Subcutaneous preadipocyte (primary cell): ENCODE measurements at places on chromosomes 7 and 10. TPM values are rescaled to one million over a fixed set of nuclear protein-coding genes. Genes with fewer than 3 reads are reported as not detected.

The IGFBP3 gene
- 34.9 and 65.5 TPM in 2 replicates for total RNA-seq

The HMX3 gene
- total RNA-seq: not detected in 2 replicates

The SEMA3A gene
- total RNA-seq: 5.1 and 43.0 TPM in 2 replicates

The PNLIP gene
- not detected in 2 replicates for total RNA-seq

The SLC29A4 gene
- total RNA-seq: 0.59 and 0.73 TPM in 2 replicates

The COL13A1 gene
- 1.1 and 4.3 TPM in 2 replicates for total RNA-seq

The ACBD7 gene
- 0.37 and 0.78 TPM in 2 replicates for total RNA-seq

The TUBB8 gene
- total RNA-seq: not detected in 2 replicates

The WASHC2C gene
- 32.7 and 39.3 TPM in 2 replicates for total RNA-seq

The ASAH2 gene
- total RNA-seq: 0.37 and 0.39 TPM in 2 replicates

The DRGX gene
- not detected in 2 replicates for total RNA-seq

The ASB10 gene
- total RNA-seq: not detected in 2 replicates

The TRIL gene
- total RNA-seq: 0.20 and 0.73 TPM in 2 replicates

The TCF7L2 gene
- 5.5 and 10.8 TPM in 2 replicates for total RNA-seq

The TMEM176A gene
- 5.5 TPM in 1 of 2 replicates, not detected in the other for total RNA-seq

The INA gene
- total RNA-seq: 0.37 and 1.2 TPM in 2 replicates

The RALA gene
- 19.5 and 25.2 TPM in 2 replicates for total RNA-seq

The CCDC7 gene
- 13.5 and 26.8 TPM in 2 replicates for total RNA-seq

The HOXA6 gene
- total RNA-seq: 7.8 and 8.8 TPM in 2 replicates

The CABCOCO1 gene
- 0.20 and 0.37 TPM in 2 replicates for total RNA-seq

The COL26A1 gene
- total RNA-seq: not detected in 2 replicates

The BLNK gene
- not detected in 2 replicates for total RNA-seq

The BTBD16 gene
- total RNA-seq: not detected in 2 replicates

The OR2A1 gene
- total RNA-seq: under 0.01 and 0.37 TPM in 2 replicates

The CPA1 gene
- total RNA-seq: not detected in 2 replicates

The DMBT1 gene
- under 0.01 TPM in 2 replicates for total RNA-seq

The MAT1A gene
- not detected in 2 replicates for total RNA-seq
